SK-N-SH (cell line): ENCODE measurements at places on chromosomes 5 and 9.

DNA sequence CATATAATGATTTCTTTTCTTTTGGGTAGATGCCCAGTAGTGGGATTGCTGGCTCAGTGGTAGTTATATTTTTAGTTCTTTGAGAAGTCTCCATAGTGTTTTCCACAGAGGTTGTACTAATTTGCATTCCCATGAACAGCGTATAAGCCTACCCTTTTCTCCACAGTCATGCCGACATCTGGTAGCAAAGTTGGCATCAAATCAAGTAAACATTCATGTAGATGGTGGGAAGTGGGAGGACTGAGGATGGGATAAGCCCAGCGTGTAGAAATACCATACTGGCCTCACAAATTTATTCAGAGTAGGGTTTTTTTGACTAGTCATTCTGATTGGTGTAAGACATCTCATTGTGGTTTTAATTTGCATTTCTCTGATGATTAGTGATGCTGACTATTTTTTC lies 115.4 kb downstream of the EGFLAM start:
- DNase-seq, result no peak

DNA sequence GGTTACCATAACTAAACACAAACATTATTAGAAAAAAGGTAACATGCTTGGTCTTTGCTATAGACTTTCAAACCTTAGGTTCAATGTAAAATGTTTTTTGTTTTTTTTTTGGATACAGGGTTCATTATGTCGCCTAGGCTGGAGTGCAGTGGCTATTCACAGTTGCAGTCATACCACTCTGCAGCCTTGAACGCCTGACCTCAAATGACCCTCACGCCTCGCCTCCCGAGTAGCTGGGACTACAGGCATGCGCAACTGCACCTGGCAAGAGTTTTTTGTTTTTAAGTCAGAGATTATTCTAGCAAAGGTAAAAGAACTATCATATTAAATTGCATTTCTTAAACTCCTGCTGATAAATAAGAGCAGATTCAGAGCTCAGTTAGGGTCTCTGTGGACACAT lies 55.1 kb upstream of the NR5A1 start:
- DNase-seq, result no peak

GRCh38 chr5:54848581-54848980 lies 136.8 kb downstream of the ESM1 start:
- no peak for DNase-seq

GRCh38 chr5:32541241-32541640 lies 44.1 kb upstream of the SUB1 start:
- DNase-seq, result peak; percentile 74

DNA sequence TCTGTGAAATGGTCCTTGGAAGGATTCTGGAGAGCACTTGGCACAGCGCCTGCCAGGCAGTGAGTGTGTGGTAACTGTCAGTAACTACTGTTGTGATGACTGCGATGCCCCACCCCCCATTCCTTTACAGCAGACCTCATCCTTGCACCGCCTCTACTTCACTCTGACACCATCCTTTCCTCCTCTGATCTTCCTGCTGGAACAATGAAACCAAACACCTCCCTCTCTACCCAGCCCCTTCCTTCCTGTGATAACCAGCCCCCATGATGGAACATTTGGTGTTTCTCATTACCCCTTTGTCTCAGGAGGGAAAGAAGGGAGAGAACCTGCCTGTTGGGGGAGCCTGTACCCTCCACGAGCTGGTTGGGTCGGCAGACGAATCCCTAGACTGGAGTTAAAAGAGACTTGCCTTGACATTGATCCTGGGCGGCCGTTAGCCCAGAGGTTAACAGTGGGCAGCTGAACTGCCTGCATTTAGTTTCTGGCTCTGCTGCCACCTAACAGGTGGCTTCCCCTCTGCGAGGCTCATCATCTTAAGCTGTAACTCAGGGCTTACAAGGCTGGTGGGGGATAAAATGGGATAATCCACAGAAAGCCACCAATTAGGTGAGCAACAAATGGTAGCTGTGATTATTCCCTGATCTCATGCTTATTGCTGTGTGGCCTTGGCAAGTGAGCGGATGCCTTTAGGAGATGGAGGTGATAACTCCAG lies 34.2 kb upstream of the GRPEL2 start:
- DNase-seq, result no peak

DNA sequence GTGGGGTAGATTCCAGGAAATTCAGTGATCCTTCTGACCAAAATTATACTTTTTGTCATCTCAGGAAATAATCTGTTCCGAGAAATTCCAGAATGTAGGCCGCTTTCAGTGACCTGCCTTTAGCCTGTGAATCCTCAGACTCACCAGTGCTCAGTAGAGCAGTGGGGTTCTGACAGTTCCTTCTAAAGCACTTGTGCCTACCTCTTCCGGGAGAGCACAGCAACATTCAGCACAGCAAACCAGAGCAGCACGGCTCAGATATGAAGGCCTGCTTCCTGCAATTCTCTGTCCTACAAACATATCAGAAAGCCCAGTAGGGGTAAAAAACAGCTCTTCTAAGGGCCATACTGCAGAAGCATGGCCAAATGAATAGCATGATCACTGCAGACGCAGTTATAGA lies 15.0 kb downstream of the FANCC start:
- DNase-seq, result no peak
